T-helper 17 cell (primary cell): ENCODE measurements at places on chromosomes 11 and 22.
A peak's percentile ranks its signal among the peaks of the same experiment; 100 is the strongest.

- H3K4me3 ChIP-seq: no peak overlapping the region
- H3K36me3 ChIP-seq: no peaks in the 10 kb centered on the region
- no peak for DNase-seq
- no peaks in the 10 kb centered on the region for H3K4me1 ChIP-seq
- no peaks in the 10 kb centered on the region for H3K27me3 ChIP-seq
These were observed 207.5 kb upstream of the ZBED5 start for GRCh38 chr11:11065396-11065795.

- H3K4me3 ChIP-seq: peak overlapping the region; percentile 93
- peak overlapping the region; percentile 74 for H3K27ac ChIP-seq
- no peak for DNase-seq
- no peaks in the 10 kb centered on the region for H3K27me3 ChIP-seq
- no peaks in the 10 kb centered on the region for H3K36me3 ChIP-seq
- peaks cover 31% of the 10 kb centered on the region for H3K4me1 ChIP-seq
These were observed 202.2 kb upstream of the SORL1-AS1 start for GRCh38 chr11:121654843-121655536.

DNA sequence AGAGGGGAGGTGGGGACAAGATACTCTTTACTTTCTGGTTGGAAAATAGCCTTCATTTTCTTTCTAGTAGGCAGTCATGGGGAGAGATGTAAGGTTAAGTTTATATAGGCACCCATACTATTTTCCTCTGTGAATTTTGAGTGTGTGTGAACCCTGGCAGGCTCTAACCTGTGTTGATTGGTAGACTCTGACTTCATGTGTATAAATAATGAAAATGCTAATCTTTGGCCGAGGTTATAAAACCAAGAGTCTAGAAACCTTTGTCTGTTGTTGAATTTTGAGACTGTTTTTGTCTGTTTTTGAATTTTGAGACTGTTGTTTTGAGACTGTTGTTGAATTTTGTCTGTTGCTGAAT, 14.0 kb downstream of the TRIM44 start:
- DNase-seq: no peak
- H3K36me3 ChIP-seq: peaks cover 2% of the 10 kb centered on the region
- no peak overlapping the region for H3K4me3 ChIP-seq
- H3K27ac ChIP-seq: peak overlapping the region; percentile 51
- no peaks in the 10 kb centered on the region for H3K27me3 ChIP-seq

GRCh38 chr11:134541951-134542350, 129.9 kb upstream of the B3GAT1 start:
- H3K4me1 ChIP-seq: peaks cover 5% of the 10 kb centered on the region
- H3K36me3 ChIP-seq: peaks cover 7% of the 10 kb centered on the region
- no peak for DNase-seq
- no peak overlapping the region for H3K27ac ChIP-seq
- no peak overlapping the region for H3K4me3 ChIP-seq

DNA sequence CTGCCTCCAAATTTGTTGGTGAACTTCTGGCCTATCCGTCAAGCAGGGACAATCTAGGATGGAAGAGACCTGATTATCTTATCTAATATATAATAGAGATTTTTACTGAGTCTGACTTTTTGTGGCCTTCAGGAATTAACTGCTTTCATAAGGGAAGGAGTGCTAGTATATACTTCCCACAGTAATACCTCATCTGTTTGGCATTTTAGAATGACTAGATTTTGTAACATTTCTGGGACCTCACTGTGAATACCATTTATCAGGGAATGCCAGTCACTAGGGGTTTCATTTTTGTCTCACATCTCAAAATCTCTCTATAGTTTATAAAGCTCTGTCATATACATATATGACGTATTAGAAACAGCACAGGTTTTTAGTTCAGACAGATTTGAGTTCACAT, 114.3 kb downstream of the INSC start:
- H3K4me3 ChIP-seq: no peak overlapping the region
- no peaks in the 10 kb centered on the region for H3K4me1 ChIP-seq
- H3K27me3 ChIP-seq: peaks cover 19% of the 10 kb centered on the region
- no peak for DNase-seq
- H3K36me3 ChIP-seq: no peaks in the 10 kb centered on the region
- no peak overlapping the region for H3K27ac ChIP-seq

- H3K4me1 ChIP-seq: peaks cover 22% of the 10 kb centered on the region
- H3K4me3 ChIP-seq: no peak overlapping the region
- no peaks in the 10 kb centered on the region for H3K36me3 ChIP-seq
- no peak for DNase-seq
- H3K27me3 ChIP-seq: peaks cover 14% of the 10 kb centered on the region
These were observed 3.6 kb downstream of the TMEM45B start for GRCh38 chr11:129819237-129819636.
